Pulmonary artery endothelial cell (primary cell): ENCODE measurements at places on chromosomes 16 and 17. TPM values are rescaled to one million over a fixed set of nuclear protein-coding genes. Genes with fewer than 3 reads are reported as not detected.
A peak's percentile ranks its signal among the peaks of the same experiment; 100 is the strongest.

- DNase-seq: no peak
Measured at GRCh38 chr16:13231365-13231764, 330.0 kb downstream of the SHISA9 start.

DNA sequence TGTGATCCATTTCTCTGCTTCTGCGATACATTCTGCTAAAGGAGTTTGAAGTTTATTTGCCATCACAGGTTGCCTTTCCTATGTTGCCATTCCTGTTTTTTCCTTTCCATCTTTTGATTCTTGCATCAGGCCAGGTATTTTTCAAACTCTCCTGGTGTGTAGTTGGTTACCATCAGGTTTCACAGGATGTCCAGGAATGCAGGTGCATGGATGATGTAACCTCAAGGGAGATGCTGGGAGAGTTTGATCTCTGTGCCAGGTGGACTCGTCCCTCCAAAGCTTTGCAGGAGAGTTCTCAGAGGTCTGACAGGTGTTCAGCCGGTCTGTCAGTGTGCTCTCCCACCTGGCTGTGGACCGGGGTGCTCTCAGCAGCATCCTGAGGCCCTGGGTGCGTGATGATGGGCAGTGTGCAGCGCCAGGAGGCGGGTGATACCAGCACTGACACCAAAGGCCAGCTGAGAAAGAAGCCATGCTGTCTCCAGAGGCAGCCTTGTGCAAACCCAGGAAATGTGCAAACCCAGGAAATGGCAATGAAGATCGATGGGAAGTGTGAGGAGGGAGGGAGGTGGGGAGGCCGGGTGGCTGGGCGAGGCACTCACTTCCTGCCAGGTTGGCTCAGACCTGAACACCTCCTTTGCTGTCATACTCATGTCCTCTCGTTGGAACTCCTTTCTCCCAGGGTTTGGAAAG is 1.7 kb downstream of the ATP2C2 start:
- DNase-seq: no peak

DNA sequence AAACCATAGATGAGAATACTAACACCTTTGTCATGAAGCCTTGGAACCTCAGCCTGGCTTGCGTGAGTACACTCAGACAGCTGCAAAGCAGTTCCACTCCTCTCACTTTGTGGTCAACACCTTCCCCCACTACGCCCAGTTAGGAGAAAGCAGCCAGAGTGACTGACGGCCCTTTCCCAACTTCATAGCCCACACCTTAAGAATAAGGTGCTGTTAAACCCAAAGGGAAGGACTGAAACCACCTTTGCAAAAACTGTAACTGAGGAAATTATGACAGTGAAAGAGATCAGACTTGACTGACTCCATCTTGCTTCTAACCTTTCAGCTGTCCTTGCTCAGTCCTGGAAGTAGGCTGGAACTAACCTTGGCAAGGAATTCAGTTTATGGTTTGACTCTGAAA is 13.7 kb downstream of the N4BP1 start:
- DNase-seq: no peak

GRCh38 chr17:16494059-16494458 is 2.1 kb upstream of the LRRC75A start:
- no peak for DNase-seq

DNA sequence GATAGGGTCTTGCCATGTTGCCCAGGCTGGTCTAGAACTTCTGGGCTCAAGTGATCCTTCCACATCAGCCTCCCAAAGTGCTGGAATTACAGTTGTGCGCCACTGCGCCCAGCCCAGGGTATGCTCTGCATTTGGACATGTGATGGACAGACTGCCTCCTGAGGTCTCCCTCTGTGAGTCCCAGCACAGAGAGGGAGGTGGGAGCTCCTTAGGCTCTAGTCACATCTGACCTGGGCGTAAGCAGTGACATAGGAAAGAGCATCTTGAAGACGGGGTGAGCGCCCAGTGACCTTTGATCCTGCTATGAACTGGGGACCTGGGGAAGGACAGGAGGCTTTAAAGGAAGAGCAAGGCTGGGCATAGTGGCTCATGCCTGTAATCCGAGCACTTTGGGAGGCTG is 2.2 kb upstream of the GFAP start:
- DNase-seq: no peak

DNA sequence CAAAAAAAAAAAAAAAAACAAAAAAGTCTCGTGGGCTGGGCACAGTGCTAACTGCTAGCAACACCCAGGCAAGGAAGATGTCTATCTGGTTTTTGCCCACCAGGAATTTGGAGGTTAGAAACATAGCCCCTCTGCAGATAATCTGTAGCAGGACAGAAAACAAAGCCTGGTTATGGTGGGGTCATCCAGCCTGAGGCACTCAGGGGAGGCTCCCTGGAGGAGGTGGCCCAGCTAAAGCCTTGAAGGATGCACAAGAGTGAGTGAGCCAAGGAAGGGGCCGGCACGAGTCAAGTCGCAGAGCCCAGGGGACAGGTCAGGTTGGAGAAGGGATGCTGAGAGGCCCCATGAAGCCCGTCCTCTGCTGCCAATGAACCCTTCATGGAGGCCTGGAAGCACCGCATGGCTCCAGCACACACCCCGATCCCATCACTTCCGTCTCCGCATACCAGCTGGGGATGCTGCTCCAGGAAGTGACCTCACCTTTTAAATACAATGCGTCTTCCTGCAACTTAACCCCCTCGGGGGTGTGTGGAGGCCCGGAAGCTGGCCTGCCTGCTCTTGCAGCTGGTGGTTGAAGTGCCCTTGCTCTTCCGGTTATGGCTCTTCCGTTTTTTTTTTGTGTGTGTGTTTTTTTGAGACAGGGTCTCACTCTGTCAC is 86.5 kb downstream of the ENGASE start:
- DNase-seq: peak; percentile 60

GRCh38 chr17:17181666-17182597 is 24.2 kb downstream of the PLD6 start:
- no peak for DNase-seq

DNA sequence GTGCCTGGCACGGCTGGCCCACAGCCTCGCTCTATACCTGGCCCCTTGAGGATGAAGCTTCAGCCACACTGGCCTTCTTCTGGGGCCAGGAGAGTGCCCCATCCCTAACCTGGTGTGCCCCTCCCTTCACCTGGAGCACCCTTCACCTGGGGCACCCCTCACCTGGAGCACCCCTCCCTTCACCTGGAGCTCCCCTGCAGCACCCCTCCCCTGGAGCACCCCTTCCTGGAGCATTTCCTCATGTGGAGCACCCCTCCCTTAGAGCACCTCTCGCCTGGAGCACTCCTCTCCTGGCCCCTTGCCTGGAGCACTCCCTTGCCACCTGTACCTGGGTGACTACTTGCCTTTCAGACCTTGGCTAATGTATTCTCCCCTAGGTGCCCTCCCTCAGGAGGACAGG is 2.4 kb upstream of the FBXL16 start:
- DNase-seq: no peak

DNA sequence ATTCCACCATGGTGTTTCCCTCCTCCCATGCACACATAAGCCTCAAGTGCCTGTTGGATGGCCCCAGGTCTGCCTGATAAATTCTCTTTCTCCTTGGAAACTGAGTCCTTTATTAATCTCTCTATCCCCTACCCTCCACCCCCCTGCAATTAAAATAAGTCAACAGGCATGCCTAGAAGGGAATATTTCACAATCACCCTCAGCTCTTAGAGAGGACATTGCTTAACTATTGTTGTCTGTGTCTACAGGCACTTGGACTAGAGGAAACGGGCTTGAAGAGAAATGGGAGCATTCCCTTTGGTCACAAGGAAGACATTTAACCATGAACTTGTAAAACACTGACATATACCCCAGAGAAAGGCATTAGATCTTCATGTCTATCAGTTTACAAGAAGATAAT is 39.5 kb downstream of the RCVRN start:
- no peak for DNase-seq

- no peak for DNase-seq
Measured at GRCh38 chr16:988471-989353, 7.1 kb downstream of the SOX8 start.

GRCh38 chr16:180681-181564 is 664 bp downstream of the HBQ1 start:
- no peak for DNase-seq

DNA sequence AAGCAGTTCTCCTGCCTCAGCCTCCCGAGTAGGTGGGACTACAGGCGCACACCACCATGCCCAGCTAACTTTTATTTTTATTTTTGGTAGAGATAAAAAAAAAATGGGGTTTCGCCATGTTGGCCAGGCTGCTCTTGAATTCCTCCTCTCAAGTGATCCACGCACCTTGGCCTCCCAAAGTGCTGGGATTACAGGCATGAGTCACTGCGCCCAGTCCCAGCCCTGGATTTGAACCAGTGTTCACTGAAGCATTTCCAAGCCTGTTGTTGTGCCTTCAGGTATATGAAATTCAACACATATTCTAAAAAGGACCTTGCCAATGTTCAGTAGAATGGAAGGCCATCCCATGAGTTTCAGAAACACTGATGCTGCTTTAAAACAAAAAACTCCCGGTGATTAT is 165.3 kb downstream of the SLC39A11 start:
- DNase-seq: no peak

DNA sequence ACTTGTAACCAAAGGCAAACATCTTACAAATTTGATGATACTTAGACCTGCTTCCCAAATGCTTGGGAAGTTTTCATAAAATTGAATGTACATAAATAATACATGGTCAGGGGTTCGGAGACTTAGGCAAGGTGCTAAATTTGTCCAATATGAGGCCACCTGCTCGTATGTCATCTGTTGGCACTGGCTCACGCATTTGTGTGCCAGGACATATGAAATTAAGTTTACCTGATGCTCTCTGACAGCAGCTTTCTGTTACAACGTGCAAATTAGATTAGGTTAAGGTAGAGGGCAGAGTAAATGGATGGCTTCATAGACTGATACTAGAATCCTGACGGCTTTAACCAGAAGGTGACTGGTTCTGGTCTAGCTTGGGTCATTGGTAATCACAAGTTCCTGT is 970.3 kb upstream of the RBFOX1 start:
- no peak for DNase-seq

DNA sequence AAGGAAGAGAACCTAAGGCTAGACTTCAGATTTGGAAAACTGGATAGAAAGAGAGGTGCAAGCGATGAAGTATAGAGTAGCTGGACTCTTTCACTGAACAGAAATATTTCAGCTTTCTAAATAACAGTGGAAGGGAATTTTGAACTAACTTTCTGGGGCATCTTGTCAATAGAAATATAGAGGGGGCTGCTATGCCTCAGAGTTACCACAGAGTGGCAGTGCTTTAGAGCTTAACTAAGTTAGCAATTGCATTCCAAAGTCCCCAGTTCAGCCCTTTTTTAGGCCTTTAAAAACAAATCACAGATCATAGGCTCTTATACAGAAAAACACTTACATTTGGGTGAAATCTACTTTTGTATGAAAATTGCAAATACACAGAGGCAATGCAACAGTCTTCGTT is 154.2 kb upstream of the CDH8 start:
- DNase-seq: no peak

GRCh38 chr17:39084558-39084957 is 66.9 kb downstream of the PLXDC1 start:
- no peak for DNase-seq

- DNase-seq: no peak
Measured at GRCh38 chr16:89257757-89258465, 40.4 kb downstream of the ZNF778 start.

DNA sequence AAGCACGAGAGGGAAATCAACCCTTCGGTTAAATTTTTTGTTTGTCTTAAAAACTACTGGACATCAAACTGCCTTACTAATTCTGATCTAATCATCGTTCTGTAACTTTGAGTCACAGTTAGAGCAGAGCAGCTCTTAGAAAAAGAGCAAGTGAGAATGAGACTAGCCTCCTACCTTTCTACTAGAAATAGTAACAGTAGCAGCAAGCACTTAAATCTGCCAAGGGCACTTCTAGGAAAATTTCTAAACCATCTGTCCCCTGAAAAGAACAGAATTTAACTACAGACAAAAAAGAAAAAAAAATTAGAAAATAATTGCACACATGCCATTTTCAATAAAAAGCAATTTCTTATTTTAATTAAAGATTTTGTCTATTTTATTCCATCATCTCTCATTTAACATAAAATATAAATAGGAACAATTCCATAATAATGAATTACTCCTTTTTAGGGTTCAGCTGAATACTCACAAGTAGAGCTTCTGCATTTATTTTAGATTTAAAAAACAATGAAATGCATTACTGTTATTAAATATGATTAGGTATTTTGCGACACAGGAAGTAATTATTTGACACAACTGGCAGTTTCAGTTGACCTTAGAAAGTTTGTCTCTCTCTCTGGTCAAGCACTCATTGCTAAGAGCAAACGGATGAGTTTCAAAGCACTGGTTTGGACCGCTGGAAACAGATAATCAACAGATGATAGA is 250.8 kb upstream of the SOX9 start:
- no peak for DNase-seq

- DNase-seq: no peak
Measured at GRCh38 chr17:44914148-44914547, 1.2 kb downstream of the GFAP start.

- DNase-seq: no peak
Measured at GRCh38 chr17:17214646-17215436, 8.7 kb upstream of the PLD6 start.

DNA sequence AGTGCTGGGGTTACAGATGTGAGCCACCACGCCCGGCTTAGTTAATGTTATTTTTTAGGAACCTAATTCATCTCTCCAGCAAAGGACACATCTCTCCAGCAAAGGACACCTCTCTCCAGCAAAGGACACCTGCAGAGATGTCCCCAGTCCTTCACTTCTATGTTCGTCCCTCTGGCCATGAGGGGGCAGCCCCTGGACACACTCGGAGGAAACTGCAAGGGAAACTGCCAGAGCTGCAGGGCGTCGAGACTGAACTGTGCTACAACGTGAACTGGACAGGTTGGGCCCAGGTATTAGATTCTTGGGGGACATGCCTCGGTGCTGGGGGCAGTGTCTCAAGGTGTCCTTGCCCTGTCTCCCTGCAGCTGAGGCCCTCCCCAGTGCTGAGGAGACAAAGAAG is 4.7 kb downstream of the PFAS start:
- DNase-seq: no peak

DNA sequence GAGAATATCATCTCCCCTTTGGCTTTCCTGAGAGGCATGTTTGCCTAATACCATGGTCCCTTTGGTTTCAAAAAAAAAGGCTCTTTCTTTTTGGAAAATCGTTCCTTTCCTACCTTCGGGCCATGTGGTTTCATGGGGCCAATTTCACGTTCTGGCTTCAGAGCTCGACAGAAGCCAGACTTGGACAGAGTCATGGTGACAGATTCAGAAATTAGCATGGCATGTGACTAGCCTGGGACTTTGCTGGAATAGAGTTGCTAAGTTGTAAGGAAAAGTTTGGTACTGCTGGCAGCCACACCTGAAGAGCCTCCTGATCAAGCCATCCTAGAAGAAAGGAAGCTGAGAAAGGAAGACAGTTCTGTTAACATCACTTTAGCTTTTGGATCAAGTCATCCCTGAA is 2.4 kb upstream of the VWA3A start:
- DNase-seq: no peak

Gene COL1A1
- 0.26 and 0.88 TPM in 2 replicates for total RNA-seq

Gene KRTAP4-1
- not detected in 2 replicates for total RNA-seq

Gene PLXDC1
- not detected in 2 replicates for total RNA-seq

Gene CDH13
- total RNA-seq: 62.3 and 138 TPM in 2 replicates

Gene OTOA
- 0.11 TPM in 1 of 2 replicates, not detected in the other for total RNA-seq

Gene CACNB1
- total RNA-seq: 2.0 and 2.3 TPM in 2 replicates

Gene HOXB1
- not detected in 2 replicates for total RNA-seq

Gene CCL8
- total RNA-seq: not detected in 2 replicates

Gene TPSD1
- total RNA-seq: not detected in 2 replicates
